Diencephalon (tissue), 1 donor: ENCODE measurements at places on chromosomes 5 and 9. TPM values are rescaled to one million over a fixed set of nuclear protein-coding genes. Genes with fewer than 3 reads are reported as not detected.

Gene DEPDC1B
- total RNA-seq, result 8.1 TPM

Gene GFI1B
- total RNA-seq, result 0.23 TPM

Gene RLN1
- total RNA-seq, result not detected

Gene AHRR
- 1.6 TPM for total RNA-seq

Gene TRPM3
- 36.4 TPM for total RNA-seq

Gene ZNF782
- 27.2 TPM for total RNA-seq

Gene PCDH12
- total RNA-seq, result 3.2 TPM

Gene TLX3
- total RNA-seq, result not detected

Gene PHYKPL
- total RNA-seq, result 18.7 TPM

Gene S1PR3
- 8.3 TPM for total RNA-seq

Gene CNTNAP3
- total RNA-seq, result 30.7 TPM

Gene ADRA1B
- total RNA-seq, result 6.9 TPM

Gene TMEM174
- total RNA-seq, result not detected

Gene KIF24
- 3.2 TPM for total RNA-seq

Gene TAL2
- 1.4 TPM for total RNA-seq
